ENCODE measurements at places on chromosomes 7 and 10.

DNA sequence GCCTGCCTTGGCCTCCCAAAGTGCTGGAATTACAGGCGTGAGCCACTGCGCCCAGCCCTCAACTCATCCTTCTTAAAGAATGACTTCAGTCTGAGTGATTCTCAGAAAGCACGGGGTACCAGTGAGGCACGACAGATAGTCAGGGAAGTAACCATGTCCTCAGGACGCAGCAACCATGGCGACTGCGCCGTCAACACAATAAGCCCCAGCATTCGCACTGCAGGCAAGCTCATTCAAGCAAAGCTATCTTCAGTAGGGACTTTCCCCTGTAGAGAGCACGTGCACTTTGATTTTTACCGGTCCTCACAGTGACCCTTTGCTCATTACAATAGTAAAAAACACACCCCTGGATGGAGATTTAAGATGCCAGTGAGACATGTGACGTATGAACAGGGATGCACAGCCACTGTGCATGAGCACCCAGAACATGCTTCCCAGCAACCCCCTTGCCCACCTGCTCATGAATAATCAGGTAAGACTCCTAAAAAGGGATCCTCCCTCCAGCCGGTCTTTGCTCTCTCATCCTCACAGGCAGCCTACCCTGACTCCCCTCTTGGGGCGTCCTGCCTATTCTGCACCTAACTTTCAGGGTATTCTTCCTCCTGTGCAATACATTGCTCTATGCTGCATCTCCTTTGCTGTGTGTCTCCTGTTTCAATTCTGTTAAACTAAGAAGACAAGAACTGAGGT, 9.1 kb downstream of the WDR86 start:
- no peak for DNase-seq

GRCh38 chr7:87810130-87810529, 66.0 kb downstream of the SLC25A40 start:
- DNase-seq: no peak

GRCh38 chr10:113648478-113648877, 15.4 kb downstream of the NRAP start:
- DNase-seq: peak; percentile 49

DNA sequence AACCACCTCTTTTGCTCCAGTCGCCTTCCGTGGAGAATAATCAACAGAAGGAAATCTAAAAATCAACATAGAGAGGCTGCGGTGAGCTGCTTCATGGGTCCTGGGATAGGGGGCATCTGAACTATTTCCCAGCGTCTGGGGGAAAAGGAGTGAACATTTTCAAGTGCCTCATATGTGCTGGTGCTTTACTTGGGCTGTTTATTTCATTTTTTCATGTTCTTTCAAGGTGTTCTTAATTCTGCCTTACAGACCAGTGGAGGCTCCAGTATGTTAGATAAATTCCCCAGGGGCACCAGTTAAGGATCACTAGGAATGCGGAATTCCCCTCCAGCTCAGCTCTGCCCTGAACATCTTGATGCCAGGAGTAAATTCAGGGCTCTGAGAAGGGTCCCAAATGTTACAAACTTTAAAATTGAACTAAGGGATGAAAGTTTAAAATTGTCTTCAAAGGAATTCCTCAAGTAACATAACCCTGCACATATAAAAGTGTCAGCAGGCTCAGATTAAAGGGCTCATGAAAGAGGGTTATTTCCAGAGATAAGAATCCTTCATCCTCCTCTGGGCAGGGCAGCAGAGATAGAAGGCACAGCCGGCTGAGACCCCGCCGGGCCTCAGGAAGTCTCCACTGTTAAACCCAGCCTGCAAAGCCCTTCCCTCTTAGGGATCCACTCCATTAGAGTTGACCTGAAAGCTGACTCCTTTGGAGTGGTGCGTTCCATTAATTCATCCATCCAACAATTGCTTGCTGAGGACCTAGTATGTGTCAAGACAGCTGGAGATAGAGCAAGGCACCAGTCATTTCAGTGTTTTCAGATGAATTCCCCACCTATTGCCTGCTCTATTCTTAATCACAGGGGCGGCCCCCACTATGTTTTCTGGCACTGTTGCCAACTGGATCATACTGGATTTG, 345.8 kb downstream of the KCNMA1 start:
- DNase-seq: no peak

GRCh38 chr10:18582803-18583202, 68.6 kb downstream of the NSUN6 start:
- DNase-seq: no peak

All from epithelial cell of esophagus (primary cell).